Hair follicle dermal papilla cell (primary cell): ENCODE measurements at places on chromosomes 4 and X. TPM values are rescaled to one million over a fixed set of nuclear protein-coding genes. Genes with fewer than 3 reads are reported as not detected.

The FAM50A gene
- total RNA-seq, result 37.2 and 47.6 TPM in 2 replicates

The RAB33A gene
- 0.49 and 0.65 TPM in 2 replicates for total RNA-seq

The ERAS gene
- total RNA-seq, result 0.36 TPM in 1 of 2 replicates, not detected in the other

The FRMPD3 gene
- under 0.01 TPM in 2 replicates for total RNA-seq

The ATOH1 gene
- not detected in 2 replicates for total RNA-seq

The TBCK gene
- 64.1 and 83.2 TPM in 2 replicates for total RNA-seq

The CENPI gene
- total RNA-seq, result 6.0 and 6.1 TPM in 2 replicates

The HOPX gene
- total RNA-seq, result not detected in 2 replicates

The SMIM14 gene
- total RNA-seq, result 48.0 and 56.3 TPM in 2 replicates

The LPAR4 gene
- total RNA-seq, result 2.4 and 4.7 TPM in 2 replicates

The USP17L28 gene
- not detected in 2 replicates for total RNA-seq

The CHRDL1 gene
- 0.49 and 1.6 TPM in 2 replicates for total RNA-seq
